ENCODE measurements at places on chromosomes 2 and 18. TPM values are rescaled to one million over a fixed set of nuclear protein-coding genes. Genes with fewer than 3 reads are reported as not detected.

The TCF7L1 gene
- total RNA-seq = not detected

The LRRC30 gene
- total RNA-seq = not detected

DNA sequence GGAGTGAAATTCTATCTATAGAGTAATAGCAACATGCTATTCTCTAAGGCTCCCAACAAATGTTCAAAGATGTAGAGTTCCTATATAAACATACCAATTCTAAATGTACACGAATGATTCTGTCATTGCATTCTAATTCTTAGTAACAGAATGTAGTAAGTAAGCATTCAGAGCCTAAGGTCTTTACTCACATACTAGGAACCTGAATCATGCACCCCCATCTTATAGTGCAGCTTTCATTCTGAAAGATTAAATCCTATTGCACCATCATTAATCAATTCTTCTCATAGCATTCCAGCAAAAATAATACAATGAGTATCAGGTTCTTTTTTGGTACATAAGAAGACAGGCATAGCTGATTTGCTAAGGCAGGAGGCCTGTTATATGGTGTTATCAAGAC lies 230.0 kb downstream of the NCKAP5 start:
- no peaks in the 10 kb centered on the region for H3K36me3 ChIP-seq
- H3K4me1 ChIP-seq = no peaks in the 10 kb centered on the region
- H3K4me3 ChIP-seq = no peak overlapping the region
- DNase-seq = no peak

The CYP1B1 gene
- 6.7 TPM for total RNA-seq

DNA sequence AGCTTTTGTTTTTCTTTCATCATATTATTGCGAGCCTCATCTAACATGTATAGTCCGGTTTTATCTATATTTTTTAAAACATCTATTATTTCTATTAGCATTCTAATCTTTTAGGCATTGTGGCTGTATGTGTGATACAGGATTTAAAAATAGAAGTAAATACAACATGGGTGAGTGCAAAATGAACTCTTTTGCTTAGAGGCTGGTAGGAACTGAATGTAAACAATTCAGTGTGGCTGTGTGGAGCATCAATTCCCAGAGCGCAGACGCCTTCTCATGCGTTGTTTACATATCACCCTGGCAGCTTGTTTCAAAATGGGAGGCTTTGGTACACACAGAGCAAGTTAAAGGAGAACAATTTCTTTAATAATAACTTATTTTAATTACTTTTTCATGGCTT lies 836 bp downstream of the DTNA start:
- DNase-seq = no peak
- no peaks in the 10 kb centered on the region for H3K27me3 ChIP-seq
- H3K4me1 ChIP-seq = no peaks in the 10 kb centered on the region
- H3K4me3 ChIP-seq = no peak overlapping the region
- no peak overlapping the region for H3K27ac ChIP-seq

DNA sequence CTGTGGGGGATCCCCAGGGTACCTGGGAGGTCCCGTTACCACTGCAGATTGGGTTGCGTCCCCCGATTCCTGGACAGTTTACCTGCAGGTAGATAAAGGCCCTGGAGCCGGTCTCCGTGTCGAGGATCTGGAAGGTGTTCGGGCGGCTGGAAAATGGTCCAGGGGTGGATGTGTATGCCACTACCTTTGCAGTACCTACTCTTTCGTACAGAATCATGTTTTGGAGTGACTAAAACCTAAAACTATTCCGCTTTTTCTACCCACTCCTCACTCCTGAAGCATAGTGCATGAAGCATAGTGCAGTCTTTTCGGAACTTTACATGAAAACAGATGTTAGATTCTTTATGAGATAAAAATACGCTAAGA lies 418 bp downstream of the WDR75 start:
- no peak for DNase-seq
- peaks cover 14% of the 10 kb centered on the region for H3K4me1 ChIP-seq
- H3K36me3 ChIP-seq = no peaks in the 10 kb centered on the region
- H3K27ac ChIP-seq = peak overlapping the region; percentile 92
- H3K27me3 ChIP-seq = no peaks in the 10 kb centered on the region

- peaks cover 22% of the 10 kb centered on the region for H3K4me1 ChIP-seq
- H3K27ac ChIP-seq = peak overlapping the region; percentile 26
- peak; percentile 36 for DNase-seq
- no peak overlapping the region for H3K4me3 ChIP-seq
Observed at GRCh38 chr2:191114403-191114886, 36.3 kb downstream of the STAT4 start.

GRCh38 chr2:240960309-240960970 lies 38.0 kb upstream of the SNED1 start:
- no peaks in the 10 kb centered on the region for H3K36me3 ChIP-seq
- H3K4me3 ChIP-seq = no peak overlapping the region
- peak; percentile 7 for DNase-seq
- H3K27me3 ChIP-seq = no peaks in the 10 kb centered on the region

The NPC1 gene
- total RNA-seq = 49.3 TPM

DNA sequence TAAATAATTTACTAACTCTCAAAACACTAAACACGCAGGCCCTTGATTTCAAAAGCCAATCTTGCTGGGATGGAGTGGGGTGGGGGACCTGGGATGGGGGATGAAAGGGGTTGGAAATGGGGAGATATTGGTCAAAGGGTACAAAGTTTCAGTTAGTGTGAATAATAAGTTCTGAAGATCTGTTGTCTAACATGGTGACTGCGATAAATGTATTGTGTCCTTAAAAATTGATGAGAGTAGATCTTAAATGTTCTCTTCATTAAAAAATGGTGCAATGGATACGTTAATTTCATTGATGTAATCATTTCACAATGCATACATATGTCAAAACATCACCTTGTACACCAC lies 505 bp upstream of the ACYP2 start:
- H3K27ac ChIP-seq = peak overlapping the region; percentile 93
- no peaks in the 10 kb centered on the region for H3K27me3 ChIP-seq
- no peaks in the 10 kb centered on the region for H3K36me3 ChIP-seq
- H3K4me1 ChIP-seq = peaks cover 6% of the 10 kb centered on the region
- H3K4me3 ChIP-seq = peak overlapping the region; percentile 89

DNA sequence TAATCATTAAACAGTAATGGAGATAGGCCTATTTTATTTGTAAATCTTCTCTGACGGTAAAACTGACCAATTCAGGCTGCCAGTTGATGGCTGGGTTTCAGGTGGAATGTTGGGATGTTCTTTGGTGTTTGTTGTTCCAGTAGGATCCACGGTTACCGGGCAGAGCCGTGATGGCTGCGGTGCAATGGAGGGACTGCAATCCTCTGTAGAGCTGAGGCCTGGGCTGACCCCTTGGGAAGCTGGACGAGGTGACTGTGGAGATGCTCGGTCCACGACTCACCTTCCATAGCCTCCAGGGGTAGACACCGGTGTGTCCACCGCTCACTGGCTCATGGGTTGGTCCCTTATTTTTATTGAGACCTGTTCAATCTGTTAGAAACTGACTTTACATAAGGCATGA lies 42.5 kb downstream of the ZNF519 start:
- H3K4me3 ChIP-seq = no peak overlapping the region
- H3K36me3 ChIP-seq = no peaks in the 10 kb centered on the region
- no peaks in the 10 kb centered on the region for H3K27me3 ChIP-seq
- H3K4me1 ChIP-seq = no peaks in the 10 kb centered on the region
- H3K27ac ChIP-seq = no peak overlapping the region

DNA sequence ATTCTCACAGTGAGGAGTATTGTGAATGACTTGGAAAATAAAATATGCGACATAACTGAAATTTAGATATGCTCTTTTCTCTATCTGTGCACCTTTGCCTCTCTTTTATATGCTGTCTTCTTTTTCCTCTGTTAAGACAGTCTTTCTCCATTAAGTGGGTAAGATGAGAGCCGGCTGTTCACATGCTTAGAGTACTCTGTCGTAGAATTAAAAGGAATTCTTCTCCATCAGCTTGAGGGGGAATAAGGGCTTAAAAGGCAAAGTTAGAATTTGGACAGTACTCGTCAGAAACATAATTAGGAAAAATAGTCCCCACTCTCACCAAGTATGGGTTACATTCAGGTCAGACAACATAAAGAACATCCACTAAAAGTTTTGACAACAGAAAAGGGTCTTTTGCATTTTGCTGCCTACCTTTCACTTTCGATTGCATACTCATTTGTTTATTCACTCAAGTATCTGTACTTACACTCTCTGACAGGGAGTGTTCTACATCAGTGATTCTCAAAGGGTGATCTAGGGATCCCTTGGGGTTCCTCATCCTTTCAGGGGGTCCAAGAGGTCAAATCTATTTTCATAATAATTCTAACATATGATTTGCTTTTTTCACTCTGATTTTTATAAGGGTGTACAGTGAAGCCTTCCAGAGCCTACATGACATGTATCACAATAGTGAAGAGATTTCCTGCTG lies 48.0 kb downstream of the ARHGAP15 start:
- H3K4me1 ChIP-seq = peaks cover 13% of the 10 kb centered on the region
- DNase-seq = no peak
- H3K27ac ChIP-seq = peak overlapping the region; percentile 68
- peak overlapping the region; percentile 44 for H3K4me3 ChIP-seq
- H3K36me3 ChIP-seq = peaks cover 10% of the 10 kb centered on the region
- no peaks in the 10 kb centered on the region for H3K27me3 ChIP-seq

DNA sequence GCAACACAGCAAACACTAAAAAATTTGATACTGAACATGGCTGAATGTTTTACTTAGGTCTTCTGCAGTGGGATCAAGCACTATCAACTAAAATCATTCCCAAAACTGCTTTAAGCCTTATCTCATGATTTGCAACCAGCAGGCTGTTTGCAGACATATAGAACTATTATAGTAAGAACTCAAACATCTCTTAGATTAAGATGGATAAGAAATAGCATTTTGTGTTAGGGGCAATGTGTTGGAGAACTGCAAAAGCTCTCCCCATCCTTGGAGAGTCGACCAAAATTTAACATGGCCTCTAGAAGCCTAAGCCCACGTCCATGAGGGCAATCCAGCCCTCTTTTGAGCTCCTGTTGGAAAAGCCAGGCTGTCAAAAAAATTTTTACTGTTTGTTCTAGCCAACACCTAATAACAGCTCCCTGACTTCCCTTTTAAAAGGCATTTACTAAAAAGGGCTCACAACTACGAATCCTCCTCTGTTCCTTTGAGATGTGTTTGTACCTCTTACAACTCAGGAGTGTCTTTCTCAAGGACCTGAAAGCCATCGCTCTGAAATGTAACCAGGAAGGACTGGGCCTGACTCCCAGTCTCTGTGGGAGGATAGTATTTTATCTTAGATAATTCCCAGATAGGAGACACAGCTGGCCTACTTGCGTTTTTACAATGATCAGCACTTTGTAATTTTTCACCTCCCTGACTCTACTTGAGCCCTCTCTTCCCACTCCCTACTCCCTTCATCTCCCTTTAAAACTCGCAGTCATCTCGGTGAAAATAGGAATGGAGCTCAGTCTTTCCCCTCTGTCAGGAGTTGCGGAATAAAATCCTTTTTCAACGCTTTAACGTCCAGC lies 1.4 kb downstream of the KRCC1 start:
- H3K27me3 ChIP-seq = no peaks in the 10 kb centered on the region
- H3K27ac ChIP-seq = peak overlapping the region; percentile 96
- no peak for DNase-seq
- peak overlapping the region; percentile 75 for H3K4me3 ChIP-seq
- peaks cover 26% of the 10 kb centered on the region for H3K4me1 ChIP-seq

- H3K27ac ChIP-seq = no peak overlapping the region
- DNase-seq = no peak
- H3K27me3 ChIP-seq = no peaks in the 10 kb centered on the region
- H3K4me1 ChIP-seq = no peaks in the 10 kb centered on the region
- no peaks in the 10 kb centered on the region for H3K36me3 ChIP-seq
Observed at GRCh38 chr18:28075501-28075900, 101.4 kb downstream of the CDH2 start.
